ENCODE measurements at places on chromosomes 5 and 9. TPM values are rescaled to one million over a fixed set of nuclear protein-coding genes. Genes with fewer than 3 reads are reported as not detected.

FRMD3 gene
- total RNA-seq, result 0.91 TPM

LHX2 gene
- not detected for total RNA-seq

- no peak for DNase-seq
Measured at GRCh38 chr5:179228341-179229121, 116.7 kb downstream of the ADAMTS2 start.

DNA sequence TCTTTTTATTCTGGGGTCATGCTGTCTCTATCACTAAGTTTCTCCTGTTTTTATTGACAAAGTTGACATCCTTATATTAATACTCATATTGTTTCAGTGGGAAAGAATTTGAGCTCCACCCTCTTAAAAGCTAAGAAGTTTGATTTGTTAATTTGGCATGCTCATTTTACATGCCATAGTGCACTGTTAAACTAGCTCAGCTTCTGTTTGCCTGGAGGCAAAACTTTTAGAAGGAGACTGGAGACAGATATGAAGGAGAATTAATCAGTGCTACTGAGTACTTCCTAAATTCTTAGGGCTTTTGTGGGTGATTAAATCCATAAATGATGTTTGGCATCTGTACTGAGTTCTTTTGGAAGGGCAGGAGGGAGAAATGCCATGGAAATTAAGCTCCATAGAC lies 138.9 kb downstream of the NTRK2 start:
- no peak for DNase-seq

- no peak for DNase-seq
Measured at GRCh38 chr5:87588316-87588715, 175.6 kb upstream of the CCNH start.

DNA sequence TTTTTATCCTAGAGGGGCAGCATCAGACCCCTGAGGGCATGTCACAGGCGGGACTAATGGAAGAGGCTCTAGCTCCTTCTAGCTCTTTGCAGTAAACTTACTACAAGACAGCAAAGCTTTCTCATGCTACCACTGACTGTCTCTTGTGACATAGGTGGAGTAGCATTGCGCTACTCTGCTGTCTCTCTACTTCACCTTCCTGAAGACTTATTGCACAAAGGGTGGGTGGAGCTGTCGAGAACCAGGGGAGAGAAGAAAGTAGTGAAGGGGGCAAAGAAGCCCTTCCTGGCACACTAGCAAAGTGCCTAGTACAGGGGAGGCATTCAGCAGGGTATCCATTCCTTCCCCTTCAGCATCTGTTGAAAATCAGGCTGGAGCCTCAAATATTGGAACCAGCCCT lies 36.1 kb upstream of the NEK6 start:
- no peak for DNase-seq

DNA sequence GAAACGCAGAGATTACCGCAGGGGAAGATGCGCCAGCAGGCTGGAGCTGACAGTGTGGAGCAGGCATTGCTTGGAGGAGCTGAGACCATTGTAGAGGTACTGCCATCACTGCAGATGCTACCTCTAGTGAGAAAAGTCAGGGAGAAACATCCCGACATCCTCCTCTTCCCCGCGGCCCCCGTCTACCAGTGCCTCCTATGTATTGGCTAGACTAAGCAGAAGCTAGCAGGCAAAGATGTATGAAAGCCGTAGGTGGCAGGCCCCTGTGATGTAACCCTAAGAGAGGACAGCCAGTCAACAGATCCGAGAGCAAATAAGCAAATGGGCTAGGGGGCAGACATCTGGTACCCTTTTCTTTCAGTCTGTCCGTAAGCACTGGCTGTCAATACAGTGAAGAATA lies 115.5 kb upstream of the ACTBL2 start:
- DNase-seq, result no peak

GRCh38 chr5:96200641-96201040 lies 232.4 kb downstream of the PCSK1 start:
- DNase-seq, result no peak
